CD4-positive, alpha-beta memory T cell (primary cell): ENCODE measurements at places on chromosomes 7 and 10. TPM values are rescaled to one million over a fixed set of nuclear protein-coding genes. Genes with fewer than 3 reads are reported as not detected.

DNA sequence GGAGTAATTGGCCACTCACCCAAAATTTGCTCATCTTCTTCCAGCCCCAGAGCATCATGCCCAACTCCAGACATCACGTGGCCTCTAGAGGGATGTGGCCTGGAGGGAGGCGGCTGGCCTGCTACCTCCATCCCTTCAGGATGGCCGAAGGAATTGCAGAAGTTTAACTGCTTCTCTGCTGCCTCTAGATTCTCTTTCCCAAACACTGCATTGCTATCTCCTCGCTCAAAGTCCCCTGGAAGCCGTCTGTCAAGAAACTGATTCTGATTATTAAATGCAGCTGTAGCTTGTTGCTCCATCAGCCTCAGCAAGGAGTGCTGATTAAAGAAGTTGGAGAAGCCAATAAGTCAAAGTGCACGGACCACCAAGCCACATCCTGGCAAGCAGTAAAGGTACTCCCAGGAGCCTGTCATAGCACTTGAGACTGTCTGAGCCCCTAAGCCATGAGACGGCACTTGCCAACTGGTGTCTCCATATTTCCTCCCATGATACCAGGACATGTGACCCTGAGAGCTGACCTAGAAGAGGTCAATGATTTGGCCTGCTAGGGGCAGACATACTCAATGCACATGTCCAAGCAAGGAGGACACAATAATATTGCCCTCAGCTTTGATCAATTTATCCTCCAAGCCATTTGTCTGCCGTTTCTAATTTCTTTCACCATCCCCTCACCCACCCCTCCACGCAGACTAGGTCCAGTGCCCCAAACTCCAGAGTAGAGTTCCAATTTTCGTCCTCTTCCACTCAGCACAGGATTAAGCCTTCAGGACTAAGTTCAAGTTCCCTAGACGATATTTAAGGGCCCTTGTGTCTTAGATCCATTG, 84.2 kb downstream of the TBXAS1 start:
- no peak for DNase-seq

- no peak for DNase-seq
Observed at GRCh38 chr10:127210936-127211466, 14.6 kb upstream of the INSYN2A start.

GRCh38 chr10:32273336-32273735, 73.6 kb downstream of the EPC1 start:
- no peak for DNase-seq

DNA sequence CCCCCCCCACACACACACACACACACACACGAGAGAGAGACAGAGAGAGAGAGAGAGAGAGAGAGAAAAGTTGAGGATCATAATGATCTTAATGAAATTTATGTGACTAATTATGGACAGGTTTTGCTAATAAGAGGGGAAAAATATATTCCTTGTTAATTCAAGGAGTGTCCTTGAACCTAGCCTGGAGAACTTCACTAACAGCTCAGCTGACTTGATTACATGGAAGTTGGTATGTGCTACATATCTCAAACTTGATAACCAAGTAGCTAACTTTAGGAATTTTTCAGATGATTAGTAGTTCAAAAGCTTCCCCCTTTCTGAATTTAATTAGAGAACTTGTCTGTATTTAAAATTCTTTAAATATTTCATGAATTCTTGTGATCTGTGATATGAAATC, 15.3 kb downstream of the SLF2 start:
- no peak for DNase-seq

DNA sequence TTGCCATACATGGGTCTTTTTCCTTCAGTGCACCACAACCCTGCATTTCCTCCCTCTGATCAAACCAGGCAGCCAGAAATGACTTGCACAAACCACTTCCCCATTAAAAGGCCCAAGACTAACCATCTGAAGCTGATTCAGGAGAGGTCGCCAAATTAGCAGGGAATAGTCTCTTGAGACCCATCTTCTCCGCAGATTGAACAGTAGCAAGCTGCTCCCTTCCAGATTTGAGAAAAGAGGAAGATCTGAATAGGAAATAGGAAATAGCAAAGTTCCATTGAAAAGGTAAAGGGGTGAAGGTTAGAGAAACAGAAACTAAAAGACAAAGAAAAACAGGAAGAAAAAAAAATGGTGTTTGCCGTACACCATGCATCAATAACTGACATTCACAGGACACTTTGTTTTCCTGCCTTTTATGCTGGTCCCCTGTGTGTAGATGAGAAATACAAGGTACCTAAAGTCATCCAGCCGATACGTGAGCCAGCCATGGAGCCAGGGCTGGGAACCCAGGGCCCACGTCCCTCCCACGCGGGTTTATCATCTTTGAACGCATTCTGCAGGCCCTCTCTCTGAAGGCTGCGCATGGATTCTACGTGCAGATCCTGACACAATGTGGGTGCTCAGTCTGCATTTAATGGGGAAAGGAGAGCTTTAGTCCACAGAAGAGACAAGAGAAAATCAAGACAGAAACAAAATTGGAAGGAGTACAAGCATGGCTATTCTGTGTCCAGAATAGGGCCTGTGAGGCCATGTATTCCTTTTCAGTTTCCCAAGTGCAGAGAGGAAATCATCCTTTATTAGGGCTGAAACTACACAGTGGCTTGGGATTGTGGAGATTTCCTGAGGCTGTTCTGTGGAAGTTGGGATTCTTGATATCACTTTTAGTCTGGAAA, 268.4 kb upstream of the NPVF start:
- peak; percentile 4 for DNase-seq

- no peak for DNase-seq
Observed at GRCh38 chr10:74418285-74418872, 267.4 kb downstream of the ADK start.

- no peak for DNase-seq
Observed at GRCh38 chr7:117020591-117020973, 67.3 kb downstream of the ST7 start.

- no peak for DNase-seq
Observed at GRCh38 chr10:101938305-101939007, 94.9 kb upstream of the KCNIP2 start.

Gene FANK1
- polyA plus RNA-seq, result not detected

Gene ADRA2A
- not detected for polyA plus RNA-seq

Gene CHRM2
- not detected for polyA plus RNA-seq

Gene HOXA1
- 0.49 TPM for polyA plus RNA-seq
